ENCODE measurements at places on chromosomes 12 and 14.

DNA sequence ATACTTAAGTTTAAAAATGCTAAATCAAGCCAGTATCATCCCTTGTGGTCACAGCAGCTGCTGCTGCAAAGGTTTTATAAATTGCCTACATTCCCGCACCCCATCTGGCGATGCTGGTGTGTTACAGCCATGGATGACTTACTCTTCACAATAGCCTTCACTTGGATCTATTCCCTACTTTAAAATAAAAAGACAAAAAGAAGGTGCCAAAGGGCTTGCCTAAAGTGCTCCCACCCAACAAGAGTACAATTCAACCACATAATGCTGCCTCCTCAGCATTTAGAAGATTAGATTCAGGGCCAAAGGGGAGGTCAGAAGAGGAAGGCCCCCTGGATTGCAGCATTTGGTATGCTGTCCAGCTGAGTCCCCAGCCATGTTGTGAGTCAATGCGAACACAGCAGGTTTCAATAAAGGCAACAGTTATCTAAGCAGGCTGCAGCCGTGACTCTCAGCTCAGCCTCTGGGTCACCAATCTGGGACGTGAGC is 176.1 kb downstream of the DAD1 start:
- DNase-seq: no peak

DNA sequence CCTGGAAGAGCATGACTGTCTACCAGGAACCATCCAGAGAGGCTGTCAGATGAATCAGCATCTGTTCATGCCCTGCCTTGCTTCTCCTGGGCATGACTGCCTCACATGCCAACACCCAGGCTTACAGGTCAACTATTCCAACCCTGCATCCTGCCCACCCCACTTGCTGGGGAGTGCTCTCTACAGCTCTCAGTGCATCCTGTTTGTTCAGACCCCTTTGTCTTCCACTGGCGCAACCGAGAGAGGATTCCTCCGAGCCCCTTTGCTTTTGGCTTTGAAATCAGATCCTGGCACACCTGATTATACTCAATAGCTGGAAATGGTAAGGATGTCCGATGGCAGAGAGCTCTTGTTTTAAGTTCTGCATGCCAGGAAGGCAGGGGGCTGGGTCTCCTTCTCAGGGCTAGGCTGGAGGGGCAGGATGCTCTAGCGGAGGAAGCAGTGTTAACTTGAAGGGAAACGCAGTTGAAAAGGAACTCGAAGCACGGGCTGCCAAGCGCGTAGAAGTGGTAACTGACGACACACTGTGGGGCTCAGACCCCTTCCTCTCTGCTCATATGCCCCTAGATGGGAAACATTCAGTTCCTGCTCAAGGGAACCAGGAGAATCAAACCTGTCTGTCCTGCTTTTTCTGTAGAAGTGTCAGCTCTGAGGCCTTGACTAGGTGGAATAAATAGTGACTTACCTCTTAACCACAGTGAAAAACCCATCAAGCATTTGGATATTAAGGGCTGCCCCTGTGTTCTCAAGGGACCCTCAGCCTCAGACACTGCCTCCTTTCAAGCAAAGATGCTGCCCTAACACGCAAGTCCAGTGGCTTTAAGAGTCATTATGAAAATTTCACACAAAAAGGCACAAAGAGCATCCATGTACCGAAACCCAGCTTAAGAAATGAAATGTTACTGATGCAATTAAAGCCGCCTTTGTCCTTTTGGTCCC is 297.5 kb downstream of the ZFP36L1 start:
- DNase-seq: peak; percentile 69

- DNase-seq: peak; percentile 60
Measured at GRCh38 chr14:101961011-101961721, 3.2 kb upstream of the DYNC1H1 start.

DNA sequence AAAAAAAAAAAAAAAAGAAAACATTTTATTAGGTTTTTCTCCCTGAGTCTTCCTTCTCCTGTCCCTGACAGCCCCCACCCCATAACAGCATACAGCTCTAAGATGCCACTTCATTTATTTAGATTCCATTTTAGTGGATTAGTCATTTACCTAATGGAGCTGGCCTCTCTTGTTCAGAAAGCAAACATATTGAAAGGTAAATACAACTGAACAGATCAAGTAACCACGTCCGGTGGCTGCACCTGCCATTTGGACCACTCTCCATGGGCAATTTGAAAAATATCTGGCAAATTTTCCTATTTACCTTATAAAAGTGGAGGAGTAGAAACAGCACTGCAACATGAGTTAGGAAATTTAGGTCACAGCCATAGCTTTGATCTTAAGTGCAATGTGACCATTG is 254.6 kb downstream of the C12orf42 start:
- DNase-seq: no peak

DNA sequence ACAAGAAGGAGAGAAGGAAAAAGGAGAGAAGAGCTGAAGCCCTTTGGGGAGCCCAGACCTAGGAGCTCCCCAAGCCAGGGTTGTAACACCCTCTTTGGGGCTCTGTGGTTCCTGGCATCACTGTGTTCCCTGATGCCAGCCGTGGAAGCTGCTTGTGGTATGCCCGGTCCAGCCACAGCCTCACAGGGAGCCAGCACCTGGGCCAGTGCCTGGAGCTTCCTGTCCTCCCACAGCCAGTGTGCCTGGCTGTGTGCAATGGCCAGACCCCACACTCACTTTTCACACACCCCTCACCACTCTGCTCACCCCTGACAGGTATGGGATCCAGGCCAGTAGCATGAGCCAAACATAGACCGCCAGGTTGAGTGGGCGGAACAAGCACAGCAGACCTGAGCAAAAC is 834.7 kb downstream of the FLRT2 start:
- no peak for DNase-seq

GRCh38 chr12:57005980-57006808 is at the start of gene ZBTB39:
ZBTB39 (minus strand) TSS chr12:57006546; CDS start chr12:57004917, 1,629 bp downstream.
- peak; percentile 42 for DNase-seq
